IPS DF 19.7 (cell line): ENCODE measurements at places on chromosomes 4 and X.
A peak's percentile ranks its signal among the peaks of the same experiment; 100 is the strongest.

DNA sequence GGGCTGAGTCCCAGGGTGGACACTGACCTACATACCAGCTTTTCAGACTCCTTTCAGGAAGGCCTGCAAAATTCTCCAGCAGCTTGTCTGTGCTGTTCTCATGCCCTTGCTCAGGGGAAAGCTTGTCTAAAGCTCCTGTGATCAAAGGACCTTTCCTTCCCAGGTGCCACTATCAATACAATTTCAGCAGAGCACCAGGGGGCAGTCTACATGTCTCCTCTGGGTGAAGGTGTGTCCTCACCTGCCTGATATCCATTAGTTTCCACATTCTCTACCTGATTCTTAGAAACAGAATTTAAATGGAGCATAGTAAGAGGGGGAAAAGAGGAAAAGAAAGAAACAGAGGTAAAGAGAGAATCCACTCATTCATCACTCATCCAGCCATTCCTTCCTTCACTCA, 114.2 kb downstream of the PPARGC1A start:
- no peak for DNase-seq

DNA sequence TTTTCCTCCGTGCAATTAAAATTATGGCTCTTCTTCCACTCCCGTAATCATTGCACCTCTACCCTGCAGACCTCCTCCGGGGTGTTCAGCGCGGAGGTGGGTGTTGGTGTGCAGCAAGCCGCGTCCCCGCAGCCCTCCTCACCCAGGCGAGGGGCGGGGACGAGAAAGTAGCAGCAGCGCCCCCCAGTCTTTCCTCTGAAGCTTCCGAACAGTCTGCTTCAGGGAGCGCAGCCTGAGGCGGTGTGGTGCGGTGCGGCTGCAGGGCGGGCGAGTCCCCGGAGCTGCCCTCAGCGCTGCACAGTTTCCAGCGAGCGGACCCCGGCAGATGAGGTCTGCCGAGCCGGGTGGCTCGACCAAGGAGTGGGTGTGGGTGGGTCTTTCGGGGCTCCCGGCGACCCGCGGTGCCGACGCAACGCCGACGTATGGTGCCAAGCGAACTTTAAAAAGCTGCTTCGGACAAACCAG, at the start of gene FRAS1:
Gene FRAS1, plus strand, starts transcription at position 189 of the 465 bp plus-strand sequence. CDS start 687 bp downstream, outside the sequence.
- DNase-seq, result no peak

DNA sequence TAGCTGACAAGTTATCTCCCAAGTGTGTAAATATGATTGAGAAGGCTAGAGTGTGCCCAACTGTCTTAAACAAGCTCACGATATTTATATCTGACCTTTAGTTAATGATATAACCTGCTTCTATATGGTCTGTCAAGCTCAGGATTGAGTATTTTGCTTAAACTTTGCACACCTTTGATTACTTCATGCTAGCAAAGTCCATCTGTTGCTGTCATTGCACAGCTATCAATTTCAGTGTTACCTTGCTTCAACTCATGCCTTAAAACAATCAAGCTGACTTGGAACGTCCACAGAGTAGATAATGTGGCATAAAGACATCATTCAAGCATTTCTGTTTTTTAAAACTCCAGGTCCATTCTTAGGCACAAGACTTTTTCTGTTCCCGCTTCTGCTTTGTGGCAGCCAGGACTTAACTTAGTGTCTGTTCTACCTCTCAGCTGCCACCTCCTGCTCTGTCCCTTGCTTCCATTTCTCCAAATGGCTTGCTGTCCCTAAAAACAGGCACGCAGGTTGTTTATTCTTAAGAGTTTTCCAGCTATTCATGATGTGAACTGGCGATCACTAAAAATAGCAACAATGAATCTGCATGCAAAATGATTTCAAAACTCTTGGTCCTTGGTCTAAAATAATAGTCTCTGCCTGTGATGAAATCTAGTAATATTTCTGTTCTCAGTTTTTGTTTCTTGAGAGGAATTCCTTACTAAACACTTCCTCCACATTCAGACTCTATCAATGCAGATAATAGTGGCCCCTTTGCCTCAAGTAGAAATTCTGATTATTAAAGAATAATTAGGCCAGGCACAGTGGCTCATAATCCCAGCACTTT, 16.3 kb upstream of the NEIL3 start:
- DNase-seq, result no peak

- DNase-seq, result no peak
These were observed 68.1 kb downstream of the UCHL1 start for GRCh38 chr4:41324861-41325260.

DNA sequence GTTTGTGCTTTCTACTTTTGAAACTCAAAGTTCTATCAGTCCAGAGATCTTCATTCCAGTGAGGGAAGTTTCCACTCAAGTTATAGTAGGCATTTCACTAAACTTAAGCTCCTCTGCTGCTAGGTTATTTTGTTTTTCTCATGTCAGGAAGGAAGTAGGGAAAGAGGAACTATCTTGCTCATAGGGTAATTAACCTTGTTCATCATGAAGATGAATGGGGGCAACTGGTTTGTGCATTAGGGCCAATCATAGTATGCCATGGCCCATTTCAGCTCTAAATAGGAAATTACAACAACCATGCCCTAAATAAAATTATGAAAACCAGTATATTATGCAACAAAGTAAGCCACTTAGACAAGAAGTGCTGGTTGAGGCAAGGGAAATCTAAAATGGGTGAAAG, 804.7 kb upstream of the NDST4 start:
- no peak for DNase-seq

GRCh38 chr4:89598602-89599001, 238.4 kb downstream of the SNCA start:
- no peak for DNase-seq

- DNase-seq, result no peak
These were observed 1.5 kb upstream of the DDX3X start for GRCh38 chrX:41332408-41333002.

- DNase-seq, result no peak
These were observed 23.5 kb downstream of the TRIML1 start for GRCh38 chr4:188162698-188163097.

DNA sequence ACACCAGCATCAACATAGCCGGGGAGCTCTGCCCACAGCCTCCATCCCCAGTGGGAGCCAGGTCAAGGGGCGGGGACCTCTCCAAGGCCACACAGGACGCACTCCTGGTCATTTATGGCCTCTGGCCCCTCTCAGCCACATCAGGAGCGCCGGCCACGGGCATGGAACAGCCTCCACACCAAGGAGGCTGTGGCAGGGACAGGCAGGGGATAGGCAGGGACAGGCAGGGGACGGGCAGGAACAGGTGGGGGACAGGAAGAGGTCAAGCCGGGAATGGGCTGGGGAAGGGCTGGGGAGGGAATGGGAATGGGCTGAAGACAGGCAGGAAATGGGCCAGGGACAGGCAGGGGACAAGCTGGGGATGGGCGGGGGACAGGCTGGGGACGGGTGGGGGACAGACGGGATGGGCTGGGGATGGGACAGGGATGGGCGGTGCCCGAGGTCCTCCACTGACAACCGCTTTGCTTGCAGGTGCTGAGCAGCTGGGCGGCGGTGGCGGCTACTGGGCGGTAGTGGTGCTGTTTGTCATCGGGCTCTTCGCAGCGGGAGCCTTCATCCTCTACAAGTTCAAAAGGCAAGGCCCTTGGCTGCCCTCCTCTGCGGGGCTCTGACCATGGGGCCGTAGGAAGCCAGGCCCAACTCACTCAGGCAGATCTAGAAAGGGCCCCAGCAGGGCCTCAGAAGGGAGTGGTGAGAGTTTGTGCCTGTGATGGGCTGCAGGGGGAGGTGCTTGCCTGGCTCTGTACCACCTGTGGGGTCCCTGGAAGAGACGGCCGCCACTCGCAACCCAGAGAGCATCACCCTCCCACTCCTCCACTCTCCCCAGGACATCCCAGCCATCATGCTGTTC, 205.6 kb downstream of the AFAP1 start:
- DNase-seq, result no peak

DNA sequence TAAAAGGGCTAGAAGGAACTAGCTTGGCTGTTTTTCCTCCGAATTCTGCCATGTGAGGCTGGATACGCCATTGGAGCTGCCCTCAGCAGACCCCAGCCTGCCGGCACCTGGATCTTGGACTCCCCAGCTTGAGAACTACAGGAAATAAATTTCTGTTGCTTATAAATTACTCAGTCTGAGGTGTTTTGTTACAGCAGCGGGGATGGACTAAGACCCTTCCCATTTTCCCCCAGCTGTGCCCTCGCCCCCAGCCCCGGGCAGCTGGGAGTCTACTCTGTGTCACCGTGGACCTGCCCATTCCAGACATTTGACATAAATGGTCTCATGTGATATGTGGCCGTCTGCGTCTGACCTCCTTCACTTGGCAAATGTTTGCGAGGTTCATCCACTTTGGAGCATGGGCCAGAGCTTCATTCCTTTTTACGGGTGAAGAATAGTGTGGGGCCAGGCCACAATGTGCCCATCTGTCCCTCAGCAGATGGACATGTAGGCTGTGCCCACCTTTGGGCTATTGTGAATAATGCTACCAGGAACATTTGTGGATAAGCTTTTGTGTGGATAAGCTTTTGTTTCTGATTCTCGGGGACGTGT, 30.7 kb upstream of the SPON2 start:
- DNase-seq, result no peak

GRCh38 chr4:60223208-60223923, 976.8 kb upstream of the ADGRL3 start:
- DNase-seq, result no peak

DNA sequence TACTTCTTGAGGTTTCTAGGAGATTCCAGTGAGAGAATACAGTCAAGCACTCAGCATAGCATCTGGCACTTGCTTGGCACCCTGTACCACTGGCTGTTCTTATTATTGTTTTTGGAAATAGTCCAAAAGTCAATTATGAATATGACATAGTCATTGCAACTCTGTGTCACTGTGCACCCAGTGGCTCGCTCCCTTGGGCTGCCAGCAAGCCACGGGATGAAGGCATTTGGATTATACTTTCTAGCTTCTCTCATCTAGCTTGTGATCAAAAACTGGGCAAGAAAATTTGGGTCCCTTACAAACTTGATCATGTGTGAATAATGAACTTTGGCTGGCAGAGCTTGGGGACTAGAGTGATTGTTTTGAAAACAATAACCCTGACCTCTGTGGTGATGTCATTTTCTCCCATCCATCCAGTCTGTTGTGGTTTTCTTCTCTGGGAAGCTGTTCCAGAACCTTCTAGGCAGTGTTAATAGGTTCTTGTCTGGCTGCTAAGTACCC, 32.7 kb upstream of the LIMCH1 start:
- no peak for DNase-seq

GRCh38 chr4:10730590-10730989, 46.0 kb upstream of the CLNK start:
- no peak for DNase-seq

DNA sequence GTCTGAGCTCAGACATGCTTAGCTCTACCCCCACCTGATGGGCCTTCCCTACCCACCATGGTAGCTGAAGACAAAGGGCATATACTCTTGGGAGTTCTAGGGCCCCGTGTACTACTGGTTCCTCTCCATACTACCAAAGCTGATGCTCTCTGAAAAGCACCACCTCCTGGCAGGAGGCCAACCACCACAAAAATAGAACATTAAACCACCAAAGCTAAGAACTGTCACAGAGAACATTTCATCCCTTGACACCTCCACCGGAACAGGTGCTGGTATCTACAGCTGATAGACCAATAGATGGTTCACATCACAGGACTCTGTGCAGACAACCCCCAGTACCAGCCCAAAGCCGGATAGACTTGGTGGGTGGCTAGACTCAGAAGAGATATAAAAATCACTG, 13.4 kb downstream of the EDA2R start:
- DNase-seq, result no peak

- no peak for DNase-seq
These were observed 173.1 kb upstream of the USP9X start for GRCh38 chrX:40912166-40912565.

GRCh38 chrX:21968333-21968732, 27.8 kb downstream of the SMS start:
- DNase-seq, result no peak

DNA sequence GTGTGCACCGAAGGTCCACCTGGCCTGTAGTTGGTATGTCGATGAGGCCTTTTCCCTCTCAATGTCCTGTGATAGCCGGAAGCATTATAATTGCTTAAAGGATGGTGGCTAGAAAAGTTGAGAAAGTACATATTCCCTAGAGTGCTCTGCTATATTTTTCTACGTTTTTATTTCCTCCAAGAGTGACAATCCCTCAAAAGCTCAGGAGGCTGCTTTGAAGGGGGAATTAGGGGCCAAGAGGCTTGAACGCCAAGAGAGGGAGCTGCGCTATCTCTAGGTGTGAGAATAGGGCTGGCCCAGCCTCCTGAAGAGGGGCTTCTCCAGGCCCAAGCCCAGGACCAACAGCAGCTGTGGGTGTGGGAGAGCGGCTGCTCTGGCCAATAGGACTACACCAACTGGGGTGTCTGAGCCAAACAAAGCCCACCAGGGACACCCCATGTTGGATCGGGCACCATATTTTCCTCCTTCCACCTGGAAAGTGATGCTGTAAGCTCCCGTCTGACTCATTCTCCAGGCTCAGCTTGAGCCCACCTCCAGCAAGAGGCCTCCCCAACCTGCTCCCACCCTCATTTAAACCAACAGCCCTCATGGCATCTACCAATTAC, 124.0 kb downstream of the IRF2 start:
- DNase-seq, result no peak

- DNase-seq, result no peak
These were observed 384.7 kb upstream of the LCORL start for GRCh38 chr4:18406264-18406663.

GRCh38 chr4:104302731-104303130, 192.0 kb downstream of the CXXC4 start:
- DNase-seq, result no peak

DNA sequence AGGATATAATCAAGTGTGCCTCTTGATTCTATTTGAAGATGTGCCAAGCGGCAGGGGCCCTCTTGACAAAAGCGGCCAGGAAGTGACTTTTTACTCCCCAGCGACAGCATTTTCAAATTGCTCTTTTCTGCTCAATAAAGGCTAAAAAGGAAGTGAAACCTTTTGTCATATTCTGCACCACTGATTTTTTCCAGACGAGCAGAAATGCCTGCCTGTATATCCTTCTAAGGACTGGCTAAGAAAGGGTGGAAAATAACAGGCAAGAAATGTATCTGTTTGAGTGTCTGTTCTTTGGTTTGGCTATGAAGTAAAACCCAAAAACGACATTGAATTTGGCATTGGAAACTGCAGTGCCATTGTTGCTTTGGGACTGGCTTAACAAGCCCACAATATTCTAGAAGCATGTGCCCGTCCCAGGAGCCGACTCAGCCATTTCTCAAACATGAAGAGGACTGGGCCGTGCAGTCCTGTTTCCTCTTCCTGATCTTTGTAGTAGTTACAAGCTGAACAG, 25.4 kb downstream of the TMSB4X start:
- no peak for DNase-seq

GRCh38 chrX:101550362-101550750, at the start of gene ARMCX1:
Gene ARMCX1 (plus strand): TSS chrX:101550547. CDS start chrX:101552931, 2,384 bp downstream.
- DNase-seq, result peak; percentile 25

GRCh38 chr4:124907881-124908280, 195.3 kb upstream of the ANKRD50 start:
- no peak for DNase-seq
